G401 (cell line): ENCODE measurements at places on chromosomes 6 and 20. TPM values are rescaled to one million over a fixed set of nuclear protein-coding genes. Genes with fewer than 3 reads are reported as not detected.
A peak's percentile ranks its signal among the peaks of the same experiment; 100 is the strongest.

DNA sequence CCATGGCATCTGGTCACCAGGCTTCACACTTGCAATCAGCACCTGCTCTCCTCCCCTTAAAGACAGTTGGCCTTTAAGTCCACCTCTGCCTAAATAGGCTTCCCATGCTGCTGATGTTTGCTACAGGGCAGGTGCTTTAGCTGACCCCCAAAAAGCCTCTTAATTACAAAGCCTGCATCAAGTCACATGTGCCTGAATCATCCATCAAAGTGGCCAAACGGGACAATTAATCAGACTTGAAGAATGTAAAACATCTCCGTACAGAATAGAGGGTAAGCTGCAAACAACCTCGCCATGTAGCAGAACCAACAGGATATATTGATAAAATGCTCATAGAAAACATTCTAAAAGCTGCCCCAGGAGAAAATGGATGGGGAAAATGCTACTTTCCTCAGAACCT lies 7.4 kb downstream of the LY86 start:
- no peak for DNase-seq

Gene NKX2-2
- not detected in 2 replicates for total RNA-seq

GRCh38 chr20:7496394-7496991 lies 443.8 kb downstream of the HAO1 start:
- no peak for DNase-seq

Gene MACROD2
- total RNA-seq: not detected in 2 replicates

DNA sequence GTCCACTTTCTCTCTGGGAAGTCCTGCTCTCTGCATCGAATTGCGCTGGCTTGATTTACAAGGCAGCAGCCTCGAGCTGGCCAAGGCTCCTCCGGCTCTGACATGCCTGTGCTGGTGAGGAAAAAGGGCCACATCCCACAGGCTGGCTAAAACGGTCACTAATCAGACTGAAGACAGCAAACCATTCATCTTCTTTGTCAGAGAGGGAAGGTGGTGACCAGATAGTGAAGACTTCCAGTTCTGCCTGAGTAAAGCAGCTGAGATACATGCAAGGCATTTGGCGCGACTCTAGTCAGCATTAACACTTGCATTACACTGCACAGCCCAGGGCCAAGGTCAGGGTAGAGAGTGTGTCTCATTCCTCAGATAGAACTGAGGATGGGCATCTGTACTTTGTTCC lies 203.2 kb upstream of the MAP3K7 start:
- no peak for DNase-seq

Gene CARMIL1
- 0.20 and 0.37 TPM in 2 replicates for total RNA-seq

DNA sequence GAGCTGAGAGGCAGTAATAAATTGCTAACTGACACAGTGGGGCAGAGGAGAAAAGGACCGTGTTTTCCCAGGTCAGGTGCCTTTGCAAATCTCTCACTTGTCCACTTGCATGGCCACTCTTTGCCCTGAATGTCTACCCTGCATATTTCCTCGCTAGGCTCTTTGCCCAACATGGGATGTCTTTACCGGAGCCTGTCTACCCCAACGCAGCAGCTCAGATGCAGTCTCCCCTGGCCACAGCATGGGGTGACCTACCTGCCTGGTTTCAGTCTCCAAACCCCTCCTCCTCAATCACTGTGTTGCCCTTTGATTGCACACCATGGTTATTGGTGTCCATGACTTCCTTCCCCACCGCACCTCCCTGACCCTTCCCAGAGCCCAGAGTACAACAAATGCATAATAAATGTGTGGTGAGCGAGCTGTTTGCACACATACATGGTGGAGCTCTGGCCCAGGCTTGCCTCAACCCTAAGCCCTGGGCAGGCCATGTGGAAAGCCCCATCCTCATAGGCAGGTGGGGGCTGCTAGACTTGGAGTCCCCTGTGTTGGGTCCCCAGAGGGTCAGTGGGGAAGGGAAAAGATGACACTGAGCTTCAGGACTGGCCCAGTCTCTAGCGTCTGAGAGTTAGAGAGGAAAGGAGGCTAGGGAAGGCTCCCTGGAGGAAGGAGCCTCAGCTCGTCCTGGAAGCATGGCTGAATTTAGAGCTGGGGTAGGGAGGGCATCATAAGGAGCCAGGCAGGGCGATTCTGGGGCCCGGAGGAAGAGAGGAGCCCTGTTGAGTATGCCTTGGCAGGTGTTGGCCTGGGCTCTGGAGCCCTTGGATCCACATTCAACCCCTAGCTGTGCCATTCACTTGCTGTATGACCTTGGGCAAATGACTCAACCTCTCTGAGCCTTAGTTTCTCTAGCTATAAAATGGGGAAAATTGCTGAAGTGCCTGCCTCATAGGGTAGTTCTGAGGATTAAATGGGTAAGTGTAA lies 4.4 kb upstream of the BPIFB6 start:
- DNase-seq: no peak

Gene EYA2
- not detected in 2 replicates for total RNA-seq

GRCh38 chr6:117265410-117266256 lies at the start of gene VGLL2:
TSS of gene VGLL2 (plus strand) at chr6:117265558. CDS start at chr6:117265764, 206 bp downstream.
- no peak for DNase-seq

GRCh38 chr6:18362058-18362561 lies 25.0 kb upstream of the RNF144B start:
- DNase-seq: no peak

Gene ATP6V1G2
- 3.8 and 4.9 TPM in 2 replicates for total RNA-seq

- peak; percentile 72 for DNase-seq
These were observed 13.2 kb upstream of the TFB1M start for GRCh38 chr6:155327326-155328073.

Gene CLVS2
- total RNA-seq: not detected in 2 replicates

- DNase-seq: no peak
These were observed 12.0 kb downstream of the SLC2A10 start for GRCh38 chr20:46721476-46721875.

DNA sequence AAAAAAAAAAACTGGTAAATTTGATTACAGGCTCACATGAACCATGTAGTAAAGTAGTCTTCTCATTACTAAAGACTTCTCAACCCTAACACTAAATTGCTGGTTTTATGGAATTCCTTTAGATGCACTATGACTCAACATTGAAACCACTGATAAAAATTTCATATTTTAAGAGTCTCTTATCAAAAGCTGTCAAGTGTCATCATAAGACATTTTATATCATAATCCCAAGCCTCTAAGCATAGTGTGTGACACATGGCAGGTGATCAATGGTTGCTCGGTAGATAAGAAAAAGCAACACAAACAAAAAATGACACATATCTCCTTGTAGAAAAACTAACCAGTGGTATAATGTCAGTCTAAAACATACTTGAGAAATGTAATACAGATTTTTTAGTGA lies 258.4 kb downstream of the RNGTT start:
- DNase-seq: no peak

- DNase-seq: no peak
These were observed 14.0 kb downstream of the FOXC1 start for GRCh38 chr6:1623769-1624057.

- DNase-seq: no peak
These were observed 1142.8 kb upstream of the EYS start for GRCh38 chr6:66849843-66850242.

DNA sequence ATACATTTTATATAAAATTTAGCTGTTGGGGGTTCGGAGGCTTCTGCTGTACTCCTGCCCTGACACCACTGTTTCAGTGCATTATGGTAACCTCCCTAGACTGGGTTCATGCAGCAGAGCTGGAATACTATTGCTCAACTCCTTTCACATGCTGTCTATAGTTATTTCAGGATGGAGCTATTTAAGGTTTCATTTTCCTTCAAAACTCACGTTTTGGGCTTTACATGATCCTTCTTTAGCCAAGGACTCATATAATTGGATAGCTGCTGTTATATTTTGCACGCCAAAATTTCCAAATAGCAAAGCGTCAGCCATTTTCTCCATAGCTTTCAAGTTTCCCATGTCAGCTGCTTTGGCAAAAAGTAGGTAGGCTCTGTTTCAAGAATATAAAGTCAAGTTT lies 76.8 kb downstream of the SEL1L2 start:
- DNase-seq: no peak

Gene DPPA5
- not detected in 2 replicates for total RNA-seq

Gene ENPP5
- total RNA-seq: not detected in 2 replicates
